SK-MEL-5 (cell line): ENCODE measurements at places on chromosomes 1 and 21. TPM values are rescaled to one million over a fixed set of nuclear protein-coding genes. Genes with fewer than 3 reads are reported as not detected.

The TLCD4 gene
- 24.6 and 24.8 TPM in 2 replicates for total RNA-seq

DNA sequence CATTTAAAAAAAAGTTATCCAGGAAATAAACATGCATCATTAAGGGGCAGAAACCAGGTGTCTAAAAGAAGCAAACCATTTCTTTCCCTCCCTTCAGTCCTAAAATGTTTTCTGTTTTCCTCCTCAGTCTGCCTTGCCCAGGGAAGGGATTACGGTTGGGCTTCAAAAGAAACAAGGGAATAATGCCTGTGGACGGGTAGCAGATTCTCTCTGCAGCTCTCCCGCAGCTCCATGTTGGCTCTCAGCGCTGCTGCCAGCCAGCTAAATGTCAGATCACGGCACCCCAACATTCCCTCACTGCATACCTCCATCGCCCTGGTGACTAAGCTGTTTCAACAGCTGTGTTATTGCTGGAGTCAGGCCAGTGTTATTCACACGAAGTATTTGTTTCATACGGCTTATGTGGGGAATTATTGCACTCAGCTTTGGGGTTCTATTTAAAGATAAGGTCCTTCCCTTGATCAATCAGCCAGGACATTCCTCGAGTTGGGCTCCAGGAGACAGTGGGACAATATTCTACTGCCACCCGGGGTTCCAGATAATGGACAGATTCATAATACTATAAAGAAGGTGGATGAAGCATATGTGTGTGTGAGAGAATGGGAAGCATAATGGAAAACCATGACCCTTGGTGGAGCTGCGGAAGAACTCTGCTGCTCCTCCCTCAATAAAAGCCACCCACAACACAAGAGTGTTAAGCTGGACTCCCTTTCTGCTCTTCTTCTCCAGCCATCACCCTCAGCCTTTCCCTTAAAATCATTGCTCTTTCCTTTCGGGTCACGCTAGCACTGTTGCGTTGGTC is 58.2 kb downstream of the WLS start:
- DNase-seq: no peak

DNA sequence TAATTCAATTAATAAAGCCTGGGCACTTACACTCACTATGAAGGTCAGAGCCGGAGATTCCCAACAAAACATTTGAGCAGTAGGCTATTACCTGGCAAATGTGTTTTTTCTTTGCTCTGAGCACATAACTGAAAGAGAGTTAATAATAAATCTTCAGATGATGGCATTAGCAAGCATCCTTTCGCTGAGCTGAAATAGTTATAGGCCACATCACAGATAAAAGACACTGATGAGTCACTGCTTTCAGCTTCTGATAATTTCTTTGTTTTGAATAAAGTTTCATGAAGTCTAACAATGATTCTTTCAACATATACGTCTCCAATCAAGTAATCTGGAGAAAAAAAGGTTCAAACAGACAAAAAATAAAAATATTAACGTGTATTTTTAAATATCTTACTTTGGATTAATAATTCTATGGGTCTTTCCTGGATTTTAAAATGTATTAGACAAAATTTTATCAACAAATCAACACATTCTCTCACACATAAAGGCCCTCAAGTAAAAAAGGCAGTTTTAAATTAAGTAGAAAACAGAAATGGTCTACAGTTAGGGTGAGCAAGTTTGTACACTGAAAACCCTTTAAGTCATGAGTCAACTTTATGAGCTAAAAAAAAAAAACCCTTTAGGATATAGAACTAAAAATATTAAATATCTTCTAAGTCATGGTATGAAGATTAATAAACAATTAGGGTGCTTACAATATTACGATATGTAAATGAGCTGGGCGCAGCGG is 33.1 kb downstream of the LTN1 start:
- no peak for DNase-seq

GRCh38 chr1:67738401-67738800 is 53.4 kb downstream of the GADD45A start:
- DNase-seq: no peak

DNA sequence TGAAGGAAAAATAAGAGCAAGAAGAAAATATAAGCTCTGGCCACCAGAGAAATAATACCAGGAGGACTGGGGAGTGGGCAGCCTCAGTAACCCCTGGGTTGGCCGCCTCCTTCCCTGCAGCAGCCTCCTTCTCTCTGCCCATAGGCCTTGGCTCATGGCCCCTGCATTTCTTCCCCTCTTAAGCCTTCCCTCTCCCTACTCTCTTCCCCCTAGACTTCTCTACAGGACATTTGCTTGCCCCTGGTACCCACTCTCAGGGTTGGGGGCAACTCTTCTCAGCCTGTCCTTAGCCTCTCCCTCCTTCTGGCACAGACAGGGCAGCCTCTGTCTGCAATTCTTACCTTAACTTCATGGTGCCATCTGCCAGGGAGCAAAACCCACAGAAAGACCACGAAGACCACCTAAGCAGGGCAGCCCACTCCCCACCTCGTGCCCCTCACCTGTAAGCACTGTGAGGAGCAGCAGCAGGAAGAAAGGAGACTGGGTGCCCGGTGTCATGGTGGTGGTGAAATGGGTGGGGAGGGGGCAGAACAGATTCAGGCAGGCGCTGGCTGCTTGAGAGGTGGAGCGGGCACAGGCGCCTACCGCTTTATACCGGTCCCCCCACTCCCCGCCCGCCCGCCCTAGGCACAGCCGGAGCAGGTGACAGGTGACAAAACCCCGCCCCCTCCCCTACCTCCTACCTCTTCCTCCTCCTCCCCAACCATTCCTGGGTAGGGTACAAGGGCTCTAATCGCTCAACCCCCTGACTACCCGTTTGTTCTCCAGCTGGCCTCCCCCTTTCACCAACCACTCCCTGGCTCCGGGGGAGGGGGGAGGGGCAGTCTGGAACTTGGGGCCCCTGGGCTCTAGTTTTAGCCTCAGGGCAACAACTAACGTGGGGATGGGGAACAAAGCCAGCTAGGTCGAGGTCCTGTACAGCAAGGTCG is 15.1 kb downstream of the THBS3 start:
- no peak for DNase-seq
